ENCODE measurements at places on chromosomes 16 and 17.

DNA sequence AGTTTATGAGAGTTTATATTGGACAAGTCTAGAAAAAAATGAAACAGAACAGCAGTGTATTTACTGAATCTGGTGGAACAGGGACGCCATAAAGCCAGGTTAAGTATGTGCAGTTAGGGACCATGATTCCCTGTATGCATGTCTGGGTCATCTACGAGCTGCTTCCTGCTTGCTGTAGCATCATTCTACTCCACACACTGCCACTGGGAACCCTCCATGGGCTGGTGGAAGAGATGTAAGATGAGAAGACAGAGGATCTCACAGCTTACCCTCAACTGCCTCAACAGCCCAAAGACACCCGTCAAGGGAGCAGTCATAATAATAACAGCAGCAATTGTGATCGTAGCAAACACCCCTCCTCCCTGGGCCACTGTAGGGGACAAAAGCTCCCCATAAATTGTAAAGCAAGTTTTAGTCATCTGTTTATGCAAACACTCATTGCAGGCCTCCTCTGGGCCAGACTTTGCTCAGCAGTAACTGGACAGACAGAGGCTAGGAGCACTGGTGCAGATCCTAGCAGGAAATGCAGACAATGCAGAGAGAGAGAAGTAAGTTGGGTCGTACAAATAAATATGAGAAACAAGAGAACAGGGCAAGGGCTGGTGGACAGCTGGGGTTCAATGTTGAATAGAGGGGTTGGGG, 188.0 kb downstream of the SOX9 start:
- DNase-seq: no peak

DNA sequence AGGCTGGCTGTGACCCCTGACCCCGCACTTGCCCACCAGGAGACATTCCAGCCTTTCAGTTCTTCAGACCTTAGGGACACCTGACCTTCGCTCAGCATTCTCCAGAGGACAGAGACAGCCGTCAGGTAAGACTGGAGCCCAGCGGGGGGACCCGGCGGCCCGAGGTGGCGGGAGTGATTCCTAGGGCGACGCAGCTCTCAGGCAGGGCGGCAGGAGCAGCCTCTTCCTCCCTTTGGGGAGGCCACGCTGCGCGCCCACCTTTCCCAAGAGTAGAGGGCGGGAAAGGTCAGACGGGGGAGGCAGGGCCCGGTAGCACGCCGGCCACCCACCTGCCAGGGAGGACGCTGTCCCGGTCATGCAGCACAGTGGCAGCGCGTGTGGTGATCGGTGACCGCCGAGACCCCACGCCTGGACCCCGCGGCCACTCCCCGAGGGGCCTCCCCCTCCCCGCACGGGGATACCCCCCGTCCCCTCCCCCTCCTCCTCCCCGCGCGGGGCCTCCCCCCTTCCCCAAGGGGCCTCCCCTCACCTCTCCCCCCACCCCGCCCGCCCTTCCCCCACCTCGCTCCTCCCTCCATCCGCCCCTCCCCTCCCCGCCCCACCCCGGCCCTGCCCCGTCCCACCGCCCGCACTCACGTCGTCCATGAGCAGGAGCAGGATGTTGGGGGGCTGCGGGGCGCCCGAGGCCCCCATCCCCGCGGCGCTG, 472 bp downstream of the GALNS start:
- peak; percentile 20 for DNase-seq

DNA sequence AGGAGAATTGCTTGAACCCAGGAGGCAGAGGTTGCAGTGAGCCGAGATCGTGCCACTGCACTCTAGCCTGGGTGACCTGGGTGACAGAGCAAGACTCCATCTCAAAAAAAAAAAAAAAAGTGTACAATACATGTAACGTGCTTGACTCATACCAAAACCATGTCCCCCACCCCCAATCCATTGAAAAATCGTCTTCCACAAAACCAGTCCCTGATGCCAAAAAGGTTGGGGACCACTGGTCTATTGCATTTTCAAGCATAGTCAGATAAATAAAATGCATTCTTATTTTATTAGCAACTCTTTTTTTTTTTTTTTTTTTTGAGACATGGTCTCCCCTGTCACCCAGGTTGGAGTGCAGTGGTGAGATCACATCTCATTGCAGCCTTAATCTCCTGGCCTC, 52.1 kb downstream of the COPRS start:
- no peak for DNase-seq

DNA sequence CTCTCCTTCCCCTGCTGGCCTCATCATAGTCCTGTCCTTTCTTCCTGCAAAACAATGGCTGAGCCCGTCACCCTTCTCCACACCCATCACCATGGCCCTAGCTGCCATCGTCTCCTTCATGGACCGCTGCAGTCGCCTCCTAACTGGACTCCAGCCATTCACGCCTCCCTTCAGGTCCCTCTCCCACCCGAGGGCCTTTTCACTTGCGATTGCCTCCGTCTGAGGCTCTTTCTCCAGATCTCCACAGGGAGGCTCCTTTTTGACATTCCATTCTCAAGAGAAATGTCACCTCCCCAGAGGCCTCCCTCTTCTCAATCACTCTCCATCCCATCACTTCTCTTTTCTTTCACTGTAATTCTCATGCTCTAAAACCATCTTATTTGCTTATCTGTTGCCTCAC, 23.5 kb downstream of the GSG1L start:
- DNase-seq: no peak

GRCh38 chr16:87735270-87736007, 30.3 kb downstream of the KLHDC4 start:
- no peak for DNase-seq
